IMR-90 (cell line): ENCODE measurements at places on chromosomes 5 and 9. TPM values are rescaled to one million over a fixed set of nuclear protein-coding genes. Genes with fewer than 3 reads are reported as not detected.

The FABP6 gene
- not detected in 2 replicates for total RNA-seq

The CTXN3 gene
- total RNA-seq = not detected in 2 replicates

The DRD1 gene
- 0.18 and 0.28 TPM in 2 replicates for total RNA-seq

GRCh38 chr9:85009251-85009650 lies 339.7 kb downstream of the NTRK2 start:
- DNase-seq = no peak

DNA sequence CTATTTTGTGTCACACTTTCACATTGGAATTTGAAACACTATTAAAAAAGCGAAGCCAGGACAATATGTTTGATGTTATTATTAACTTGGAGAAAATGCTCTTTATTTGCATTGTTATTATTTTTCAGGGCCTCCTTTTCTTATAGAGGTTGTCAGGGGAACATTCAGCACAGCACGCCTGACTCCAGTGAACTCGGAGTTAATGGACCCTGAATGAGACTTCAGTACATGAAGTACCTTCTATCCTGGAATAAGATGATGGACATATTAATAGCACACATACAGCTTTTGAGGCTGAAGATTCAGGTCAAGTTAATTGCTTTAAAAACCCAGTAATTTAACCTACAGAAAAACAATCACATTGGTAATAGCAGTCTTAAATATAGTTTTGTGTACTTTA lies 652.9 kb downstream of the SEMA5A start:
- DNase-seq = no peak

- DNase-seq = peak; percentile 64
These were observed 546.3 kb downstream of the MAT2B start for GRCh38 chr5:164051745-164052144.

GRCh38 chr5:122715095-122715494 lies 59.8 kb upstream of the SNX2 start:
- DNase-seq = peak; percentile 6

GRCh38 chr5:137236252-137236651 lies 262.9 kb downstream of the SPOCK1 start:
- DNase-seq = no peak

DNA sequence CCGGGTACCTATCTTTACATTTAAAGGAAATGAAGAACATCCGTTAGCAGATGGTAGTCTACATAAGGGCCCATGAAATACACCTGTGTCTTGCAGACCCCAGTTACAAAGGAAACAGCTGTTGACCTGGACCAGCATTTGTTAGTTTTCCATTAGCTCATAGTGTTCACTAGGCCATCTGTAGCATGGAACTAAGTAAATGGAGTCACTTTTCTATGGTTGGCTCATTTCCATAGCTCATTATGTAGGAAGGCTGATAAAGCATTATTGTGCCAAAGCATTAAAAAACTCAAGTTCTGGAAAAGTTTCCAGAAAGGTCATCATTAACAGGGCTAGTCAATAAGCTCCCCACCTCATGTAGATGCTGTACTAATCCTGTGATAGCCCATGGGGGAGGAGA lies 62.1 kb downstream of the PCSK1 start:
- DNase-seq = no peak

The CCNO gene
- total RNA-seq = not detected in 2 replicates

The EPB41L4A gene
- total RNA-seq = under 0.01 TPM in 2 replicates
